ENCODE measurements at places on chromosomes 4 and X.

- DNase-seq, result no peak
Observed at GRCh38 chr4:111806331-111806730, 338.9 kb upstream of the FAM241A start.

DNA sequence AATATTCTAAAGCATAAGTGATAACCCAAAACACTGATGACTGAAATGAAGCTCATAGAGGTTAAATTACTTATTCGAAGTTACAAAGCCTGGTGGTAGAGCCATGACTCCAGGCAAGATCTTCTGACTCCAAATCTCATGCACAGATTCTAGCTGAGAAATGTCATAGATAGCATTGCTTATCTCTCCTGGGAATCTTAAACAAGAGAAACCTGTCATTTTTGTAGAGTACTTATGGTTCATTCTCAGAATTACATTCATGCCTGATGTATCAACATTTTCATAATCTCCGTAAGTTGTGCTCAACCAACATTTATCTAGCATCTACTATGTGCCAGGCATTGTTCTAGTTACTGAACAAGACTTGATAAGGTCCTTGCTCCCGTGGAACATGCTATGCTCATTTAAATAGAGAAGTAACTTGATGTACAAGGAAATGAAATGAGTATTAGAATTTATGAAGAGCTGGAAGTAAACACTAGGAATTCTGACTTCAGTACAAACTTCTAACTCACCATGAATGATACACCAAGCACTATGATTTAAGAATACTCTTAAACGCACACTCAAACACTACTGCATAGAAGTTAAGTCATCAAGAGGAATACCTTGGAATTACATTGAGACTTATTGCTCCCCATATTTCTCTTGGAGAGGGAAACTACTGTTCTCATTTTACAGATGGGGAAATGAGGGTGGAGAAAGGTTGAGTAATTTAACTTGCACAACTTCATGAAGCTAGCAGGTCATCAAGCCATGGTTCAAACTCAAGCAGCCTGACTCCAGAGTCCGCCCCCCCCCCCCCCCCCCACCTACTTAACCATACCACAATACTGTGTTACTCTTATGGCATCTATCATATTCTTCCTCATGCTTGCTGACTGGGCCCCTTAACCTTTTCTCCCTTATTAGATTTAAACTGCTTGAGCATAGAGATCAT is 45.4 kb downstream of the MBNL3 start:
- no peak for DNase-seq

DNA sequence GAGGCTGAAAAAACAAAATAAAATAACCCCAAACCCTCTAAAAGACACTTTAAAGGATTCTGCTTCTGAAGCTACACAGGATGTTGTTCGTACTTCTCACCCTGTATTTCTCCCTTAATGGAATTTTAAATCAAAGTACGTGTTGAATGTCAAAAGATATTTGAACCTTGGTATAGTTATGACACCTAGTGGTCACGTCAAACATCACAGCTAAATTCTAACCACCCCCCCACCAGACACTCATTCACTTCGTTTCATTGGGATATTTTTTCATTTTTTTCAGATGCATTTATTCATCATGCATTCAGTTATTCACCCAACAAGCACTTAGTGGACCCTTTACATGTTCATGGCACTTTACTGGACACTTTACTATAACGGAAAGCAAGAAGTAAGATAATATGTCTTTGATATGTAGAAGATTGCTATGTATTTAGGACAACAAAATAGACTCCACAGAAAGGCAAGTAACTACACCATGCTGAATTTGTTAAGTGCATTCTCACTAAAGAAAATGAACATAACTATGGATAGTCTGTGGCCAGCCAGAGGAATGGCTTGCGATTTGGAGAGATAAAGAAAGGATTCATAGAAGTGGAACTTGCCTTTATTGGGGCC is 62.5 kb upstream of the GPR174 start:
- DNase-seq, result no peak

GRCh38 chrX:17409566-17410290 is 34.7 kb downstream of the NHS start:
- DNase-seq, result no peak

GRCh38 chr4:2938906-2939305 is 24.3 kb downstream of the NOP14 start:
- DNase-seq, result no peak

GRCh38 chrX:151973851-151974335 is 583 bp downstream of the GABRE start:
- DNase-seq, result no peak

DNA sequence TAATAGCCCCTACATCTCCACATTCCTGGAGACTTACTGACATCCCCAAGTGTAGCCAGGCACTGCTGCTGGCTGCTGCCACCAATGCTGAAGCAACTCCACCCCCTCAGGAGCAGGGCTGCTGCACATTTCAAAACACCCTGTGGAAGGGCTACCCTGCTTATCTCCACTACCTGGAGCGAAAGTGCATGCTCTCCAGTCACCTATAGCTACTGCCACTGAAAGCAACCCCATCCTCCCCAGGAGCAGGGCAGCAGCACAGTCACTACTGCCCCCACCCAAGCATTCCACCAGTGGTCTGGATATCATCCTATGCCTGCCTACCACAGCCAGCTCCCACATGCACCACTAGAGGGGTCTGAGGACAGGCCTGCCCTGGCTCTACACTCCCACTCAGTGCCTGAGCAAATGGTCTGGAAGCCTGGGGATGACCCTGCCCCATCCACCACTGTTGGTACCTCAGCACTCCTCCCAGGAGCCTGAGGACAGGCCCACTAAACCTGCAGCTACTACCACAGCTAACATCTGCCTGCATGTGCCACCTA is 55.3 kb downstream of the MANBA start:
- DNase-seq, result no peak

- DNase-seq, result no peak
Observed at GRCh38 chr4:159697322-159698283, 594.7 kb downstream of the RAPGEF2 start.

- DNase-seq, result peak; percentile 74
Observed at GRCh38 chr4:77927991-77928925, 65.6 kb downstream of the MRPL1 start.

DNA sequence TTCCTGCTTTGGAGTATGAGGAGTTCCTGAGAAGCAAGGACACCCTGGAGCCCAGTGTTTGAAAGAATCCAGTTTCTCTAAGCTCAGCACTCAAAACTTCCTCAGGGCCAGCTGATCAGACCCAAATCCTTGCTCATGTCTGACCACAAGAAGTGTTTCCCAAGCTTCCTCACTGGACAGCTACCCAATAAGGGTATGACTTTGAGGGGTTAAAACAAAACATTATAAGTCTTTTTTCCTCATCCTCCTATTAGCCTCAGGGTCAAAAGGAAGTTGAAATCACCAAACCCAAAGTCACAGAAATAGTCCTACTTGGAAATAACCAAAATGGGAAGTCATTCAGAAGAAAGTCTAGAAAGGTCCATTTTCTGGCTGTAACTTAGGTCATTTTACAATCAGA is 13.7 kb downstream of the ZBTB33 start:
- DNase-seq, result no peak

- peak; percentile 61 for DNase-seq
Observed at GRCh38 chr4:78168029-78168428, 110.9 kb downstream of the FRAS1 start.

DNA sequence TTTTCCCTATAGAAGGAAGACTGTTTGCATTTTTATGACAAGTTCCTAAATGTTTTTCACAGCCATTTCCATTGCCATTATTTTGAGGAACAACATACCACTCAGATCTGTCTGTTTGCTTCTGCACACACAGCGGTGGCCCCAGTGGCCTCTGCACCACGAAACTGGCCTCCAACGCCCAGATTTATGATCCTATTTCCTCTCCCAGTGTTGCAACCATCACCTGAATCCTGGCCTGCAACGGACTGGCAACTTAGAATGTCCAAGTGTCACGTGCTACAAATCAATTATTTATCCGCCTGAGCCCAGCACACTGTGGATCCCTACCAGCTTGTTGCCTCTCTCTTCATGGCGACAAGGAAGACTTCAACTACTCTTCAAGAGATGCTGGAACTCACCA is 9.2 kb downstream of the RAI2 start:
- DNase-seq, result no peak

DNA sequence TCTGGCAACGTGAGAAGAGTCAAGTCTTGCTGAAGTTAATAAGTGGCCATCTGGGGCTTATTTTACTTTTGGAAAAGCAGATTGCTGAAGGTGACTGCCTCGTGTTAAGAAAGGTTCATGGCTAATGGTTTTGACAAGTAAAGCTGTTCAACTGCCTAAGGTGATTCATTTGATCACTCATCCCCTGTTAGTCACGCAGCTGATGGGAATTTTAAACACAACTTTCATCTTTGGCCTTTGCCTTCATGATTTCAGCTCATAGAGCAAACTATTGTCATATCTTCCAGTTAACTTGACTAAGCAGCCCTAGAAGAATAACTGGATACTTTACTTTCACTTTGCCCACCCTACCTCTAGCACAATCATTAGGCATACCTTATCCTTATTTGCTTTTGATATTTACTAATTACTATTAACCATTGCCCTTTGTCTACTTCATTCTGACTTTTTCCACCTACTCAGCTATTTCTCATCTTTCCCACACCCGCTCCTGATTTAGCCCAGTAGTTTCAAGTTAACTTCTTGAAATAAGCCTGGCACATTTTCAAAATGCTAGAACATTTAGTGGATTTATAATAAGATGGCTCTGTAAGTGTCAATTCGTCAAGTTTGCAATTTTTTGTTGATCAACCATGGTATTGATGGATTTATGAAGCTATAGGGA is 170.6 kb upstream of the S100G start:
- DNase-seq, result no peak

- no peak for DNase-seq
Observed at GRCh38 chr4:38119668-38120385, 159.6 kb downstream of the PTTG2 start.

DNA sequence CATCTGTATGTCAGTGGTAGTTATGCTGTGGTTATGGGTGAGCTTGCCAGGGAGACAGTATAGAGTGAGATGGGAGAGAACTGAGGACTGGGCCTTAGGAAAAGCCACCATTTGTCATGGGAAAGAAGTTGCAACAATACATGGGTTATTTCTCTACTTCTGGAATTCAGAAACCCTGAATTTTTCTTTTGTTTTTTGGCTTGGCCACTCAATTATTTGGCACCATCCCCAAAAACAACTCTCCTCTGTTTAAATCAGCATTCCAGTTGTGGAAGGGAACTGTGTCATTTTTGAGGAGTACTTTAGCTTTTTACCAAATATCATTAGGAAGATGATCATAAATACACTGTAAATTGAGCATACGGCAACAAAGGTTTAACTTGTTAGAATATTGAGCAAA is 41.1 kb upstream of the ACSL4 start:
- DNase-seq, result no peak

DNA sequence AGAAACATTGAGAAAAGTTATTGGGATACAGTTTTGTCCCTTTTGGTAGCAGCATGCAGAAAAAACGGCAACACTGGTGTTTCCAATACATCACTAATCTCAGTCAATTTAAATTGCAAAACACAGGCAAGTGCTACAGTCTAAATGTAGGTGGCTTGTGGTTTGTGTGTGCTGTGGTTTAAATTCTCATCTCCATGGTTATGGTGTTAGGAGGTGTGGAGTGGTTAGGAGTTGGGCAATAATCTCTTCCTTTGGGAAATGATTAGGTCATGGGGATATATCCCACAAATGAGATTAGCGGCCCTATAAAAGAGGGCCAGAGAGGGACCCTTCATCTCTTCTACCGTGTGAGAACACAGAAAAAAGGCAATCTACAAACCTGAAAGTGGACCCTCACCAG is 1344.3 kb downstream of the ADGRL3 start:
- no peak for DNase-seq

GRCh38 chr4:7398788-7399439 is 35.8 kb downstream of the PSAPL1 start:
- DNase-seq, result no peak

GRCh38 chrX:14718403-14718802 is 154.5 kb downstream of the FANCB start:
- DNase-seq, result no peak

GRCh38 chrX:21738210-21738949 is 19.5 kb downstream of the SMPX start:
- DNase-seq, result no peak

GRCh38 chr4:138494931-138495330 is 252.8 kb upstream of the SLC7A11 start:
- no peak for DNase-seq

- DNase-seq, result no peak
Observed at GRCh38 chr4:176894498-176894897, 101.8 kb upstream of the VEGFC start.

- DNase-seq, result no peak
Observed at GRCh38 chr4:575281-576141, 584 bp downstream of the TMEM271 start.

- no peak for DNase-seq
Observed at GRCh38 chrX:109847257-109848187, 114.5 kb upstream of the ACSL4 start.

- DNase-seq, result no peak
Observed at GRCh38 chrX:56813318-56813837, 84.3 kb downstream of the NBDY start.

- DNase-seq, result no peak
Observed at GRCh38 chr4:79250887-79251286, 75.0 kb downstream of the NAA11 start.

DNA sequence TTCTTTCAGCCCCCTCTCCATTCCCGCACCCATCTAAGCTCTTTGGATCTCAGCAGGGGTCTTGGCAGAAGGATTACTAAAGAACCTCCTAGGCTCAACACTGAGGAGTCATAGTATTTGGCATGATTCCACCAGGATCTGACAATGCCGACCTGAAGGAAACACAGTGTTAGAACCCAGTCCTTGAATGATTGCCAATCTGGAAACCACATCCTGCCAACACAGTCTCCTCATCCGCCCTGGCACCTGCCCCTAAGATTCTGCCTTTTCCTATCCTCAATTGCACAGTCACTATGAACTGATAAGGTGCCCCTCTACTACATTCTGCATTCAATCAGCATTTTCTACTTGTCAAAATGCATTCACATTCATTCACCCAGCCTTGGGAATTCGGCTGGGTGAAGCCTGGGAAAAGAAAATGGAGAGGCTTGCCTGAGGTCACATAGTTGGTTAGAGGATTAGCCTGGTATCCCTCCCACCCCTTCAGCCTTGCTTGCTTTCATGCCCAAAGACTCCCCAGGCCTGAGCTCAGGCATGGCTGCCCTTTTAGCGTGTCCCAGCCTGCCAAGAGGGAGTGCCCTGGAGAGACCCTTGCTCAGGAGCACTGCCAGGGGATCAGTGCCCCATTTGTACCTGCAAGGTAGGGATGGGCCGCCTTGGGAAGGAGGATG is 2.2 kb upstream of the CLDN2 start:
- no peak for DNase-seq
